Stimulated activated CD4-positive, alpha-beta T cell treated with anti-CD3 and anti-CD28 coated beads, Interleukin-2, amount 100 ng/mL, for 48 hours (primary cell): ENCODE measurements at places on chromosomes 7 and 10.

DNA sequence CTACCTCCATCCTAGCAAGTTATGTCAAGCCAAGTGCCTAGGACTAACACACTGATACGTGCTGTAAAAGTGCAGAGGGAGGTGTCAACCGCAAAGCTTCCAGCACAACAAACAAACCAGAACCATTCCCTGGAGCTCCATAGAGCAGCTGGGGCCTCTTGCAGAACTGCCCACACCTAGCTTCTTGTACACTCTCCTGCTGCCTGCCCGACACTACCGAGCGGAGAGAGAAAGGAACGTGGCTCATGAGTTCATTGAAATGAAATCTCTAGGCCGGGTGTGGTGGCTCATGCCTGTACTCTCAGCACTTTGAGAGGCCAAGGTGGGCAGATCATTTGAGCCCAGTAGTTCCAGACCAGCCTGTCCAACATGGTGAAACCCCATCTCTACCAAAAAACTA, 73.5 kb downstream of the MKI67 start:
- no peak for DNase-seq

DNA sequence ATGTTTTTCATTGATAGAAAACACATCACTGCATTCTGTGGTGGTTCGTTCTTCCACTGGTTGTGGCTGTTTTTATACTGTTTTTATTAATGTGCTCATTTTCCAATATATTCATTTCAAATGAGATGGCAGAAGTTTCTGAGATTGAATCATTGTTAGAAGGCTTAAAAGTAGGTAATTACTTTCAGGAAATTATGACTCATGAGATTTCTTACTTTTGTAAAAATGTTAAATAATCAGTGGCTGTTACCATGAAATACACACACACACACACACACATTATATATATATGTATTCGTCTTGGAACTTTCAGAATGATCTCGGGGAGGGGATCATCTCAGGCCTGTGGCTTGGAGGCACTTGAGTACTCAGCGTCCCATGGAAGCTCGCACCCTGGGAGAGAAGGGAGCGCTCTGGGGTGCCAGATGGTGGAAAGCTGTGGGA, 66.1 kb downstream of the ZMYND11 start:
- no peak for DNase-seq

DNA sequence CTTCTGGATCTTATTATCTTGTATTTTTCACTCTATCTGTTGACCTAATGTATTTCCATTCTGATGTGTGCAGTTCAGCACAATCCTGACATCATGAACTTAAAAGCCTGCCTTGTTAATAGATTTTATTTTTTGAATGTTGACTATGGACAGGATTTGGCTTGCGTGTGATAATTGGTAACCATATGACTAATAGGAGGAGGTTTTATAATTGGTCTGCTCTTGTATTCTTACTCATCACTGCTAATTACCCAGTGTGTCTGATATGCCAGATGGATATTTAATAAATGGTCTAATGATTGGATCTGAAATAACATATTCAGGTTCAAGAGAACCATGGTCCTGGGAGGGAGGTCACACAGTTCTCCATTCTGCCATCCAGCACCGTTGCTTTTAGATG, 45.9 kb downstream of the MTURN start:
- DNase-seq: no peak

DNA sequence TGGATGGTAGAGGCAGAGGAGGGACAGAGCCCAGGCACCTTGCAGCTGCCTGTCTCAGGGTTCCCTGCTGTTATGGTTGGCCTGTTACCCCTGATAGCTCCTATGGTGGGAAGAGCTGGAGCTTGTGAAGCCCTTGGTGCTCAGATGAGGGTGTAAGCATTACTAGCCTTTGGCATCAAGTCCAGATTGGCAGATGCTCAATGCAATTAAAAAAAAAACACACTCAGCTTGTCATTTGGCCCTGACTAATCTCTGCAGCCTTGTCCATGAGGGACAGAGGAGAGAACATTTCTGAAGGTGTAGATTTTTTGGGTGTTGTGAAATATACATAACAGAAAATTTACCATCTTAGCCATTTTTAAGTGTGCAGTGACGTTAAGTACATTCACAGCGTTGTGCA, 86.3 kb downstream of the PLPP4 start:
- no peak for DNase-seq

DNA sequence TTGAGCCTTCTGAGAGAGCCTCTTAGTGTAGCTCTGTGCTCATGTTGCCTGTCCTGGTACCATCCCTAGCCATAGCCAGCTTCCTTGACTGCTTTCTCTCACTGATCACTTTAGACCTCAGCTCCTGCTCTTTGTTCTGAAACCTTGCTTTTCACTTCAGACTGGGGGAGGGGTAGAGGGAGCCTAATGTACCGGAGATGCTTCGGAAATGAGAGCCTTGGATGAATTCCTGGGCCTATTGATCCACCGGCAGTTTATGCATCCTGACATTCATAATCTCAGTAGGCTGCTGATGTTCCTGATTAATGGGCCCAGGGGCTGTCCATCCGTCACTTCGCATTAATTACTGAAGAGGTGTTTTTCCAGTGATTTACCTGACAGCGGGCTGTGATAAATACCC, 38.8 kb downstream of the R3HCC1L start:
- DNase-seq: no peak
